ENCODE measurements at places on chromosomes 4 and X.

GRCh38 chr4:3515646-3516045 lies 16.6 kb downstream of the LRPAP1 start:
- no peak for DNase-seq

- no peak for DNase-seq
Measured at GRCh38 chr4:102687373-102687981, 73.3 kb downstream of the MANBA start.

DNA sequence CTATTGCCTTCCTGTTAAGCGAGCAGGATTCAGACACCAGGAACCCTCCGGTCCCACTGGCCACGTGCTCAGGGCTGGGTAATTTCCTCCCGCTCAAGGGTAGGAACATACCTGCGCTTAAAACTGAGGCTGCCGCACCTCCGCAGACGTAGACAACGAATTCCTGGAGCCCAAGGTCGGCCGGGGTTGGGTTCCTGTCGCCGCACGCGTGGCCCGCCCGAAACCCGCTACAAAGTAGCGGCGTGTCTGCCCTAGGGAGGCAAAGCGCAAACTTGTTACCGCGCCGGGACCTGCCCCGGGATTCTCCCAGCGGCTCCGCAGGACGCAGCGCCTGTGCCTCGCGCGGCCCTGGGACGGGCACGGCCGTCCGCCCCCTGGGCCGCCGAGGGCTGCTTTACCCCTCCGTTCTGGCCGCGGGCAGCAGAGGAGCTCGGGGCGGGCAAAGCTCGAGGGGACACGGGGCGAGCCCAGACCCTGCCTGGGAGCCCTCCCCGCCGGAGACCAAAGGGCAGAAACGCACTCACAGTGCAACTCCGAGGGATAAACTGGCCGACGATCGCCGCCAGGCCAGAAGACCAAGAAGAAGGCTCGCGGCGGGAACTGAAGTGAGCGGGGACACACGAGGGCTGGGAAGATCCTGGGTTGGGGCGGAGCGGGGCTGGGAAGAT lies at the start of gene ERVMER34-1:
Gene ERVMER34-1 (minus strand): TSS at position 607 of the 668 bp plus-strand sequence. CDS start 5,905 bp downstream, outside the sequence.
- DNase-seq, result no peak

GRCh38 chr4:30875658-30876269 lies 155.6 kb downstream of the PCDH7 start:
- DNase-seq, result no peak

Measured in activated CD8-positive, alpha-beta memory T cell treated with anti-CD3 and anti-CD28 coated beads, Interleukin-2, amount 10 ng/mL, durations not matched to agents 7 days and 5 days (primary cell).